Psoas muscle (tissue), 8 donors: ENCODE measurements at places on chromosomes 1 and 21. TPM values are rescaled to one million over a fixed set of nuclear protein-coding genes. Genes with fewer than 3 reads are reported as not detected.
A peak's percentile ranks its signal among the peaks of the same experiment; 100 is the strongest.

- H3K4me3 ChIP-seq, result no peak within 1 kb of the TSS
- DNase-seq, result no peak
- no peak within 1 kb of the TSS for H3K27ac ChIP-seq
- H3K4me1 ChIP-seq, result no peaks in the 10 kb centered on the region
- H3K36me3 ChIP-seq, result no peaks in the 10 kb centered on the region
Measured at GRCh38 chr1:117001254-117001927, at the start of gene CD101. Gene CD101 (plus strand): TSS chr1:117001760. CDS start chr1:117001818, 58 bp downstream.

- no peaks in the 10 kb centered on the region for H3K36me3 ChIP-seq
- H3K4me3 ChIP-seq, result no peak overlapping the region
- H3K27me3 ChIP-seq, result no peaks in the 10 kb centered on the region
- no peak overlapping the region for H3K27ac ChIP-seq
Measured at GRCh38 chr1:27103498-27103897, 51.4 kb downstream of the SLC9A1 start.

DNA sequence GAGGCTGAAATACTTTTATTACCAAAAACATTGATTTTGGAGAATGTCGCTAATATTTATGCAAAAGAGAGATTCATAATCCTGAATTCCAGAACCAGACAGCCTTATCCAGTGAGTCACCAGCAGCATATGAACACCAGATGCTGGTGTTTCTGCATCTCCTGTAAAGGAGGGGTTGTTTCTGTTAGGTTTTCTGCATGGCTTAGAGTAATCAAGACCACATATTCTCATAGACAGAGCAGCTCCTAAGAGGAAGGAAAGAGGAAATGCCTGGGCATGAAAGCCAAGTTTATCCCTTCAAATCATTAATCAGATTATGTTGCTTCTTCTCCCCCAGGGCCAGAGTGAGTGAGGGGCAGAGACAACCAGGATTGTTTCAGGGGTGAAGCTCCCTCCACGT lies 86.2 kb downstream of the NGF start:
- H3K4me3 ChIP-seq, result no peak overlapping the region
- no peaks in the 10 kb centered on the region for H3K4me1 ChIP-seq
- no peak overlapping the region for H3K27ac ChIP-seq
- H3K36me3 ChIP-seq, result no peaks in the 10 kb centered on the region
- no peaks in the 10 kb centered on the region for H3K27me3 ChIP-seq

DNA sequence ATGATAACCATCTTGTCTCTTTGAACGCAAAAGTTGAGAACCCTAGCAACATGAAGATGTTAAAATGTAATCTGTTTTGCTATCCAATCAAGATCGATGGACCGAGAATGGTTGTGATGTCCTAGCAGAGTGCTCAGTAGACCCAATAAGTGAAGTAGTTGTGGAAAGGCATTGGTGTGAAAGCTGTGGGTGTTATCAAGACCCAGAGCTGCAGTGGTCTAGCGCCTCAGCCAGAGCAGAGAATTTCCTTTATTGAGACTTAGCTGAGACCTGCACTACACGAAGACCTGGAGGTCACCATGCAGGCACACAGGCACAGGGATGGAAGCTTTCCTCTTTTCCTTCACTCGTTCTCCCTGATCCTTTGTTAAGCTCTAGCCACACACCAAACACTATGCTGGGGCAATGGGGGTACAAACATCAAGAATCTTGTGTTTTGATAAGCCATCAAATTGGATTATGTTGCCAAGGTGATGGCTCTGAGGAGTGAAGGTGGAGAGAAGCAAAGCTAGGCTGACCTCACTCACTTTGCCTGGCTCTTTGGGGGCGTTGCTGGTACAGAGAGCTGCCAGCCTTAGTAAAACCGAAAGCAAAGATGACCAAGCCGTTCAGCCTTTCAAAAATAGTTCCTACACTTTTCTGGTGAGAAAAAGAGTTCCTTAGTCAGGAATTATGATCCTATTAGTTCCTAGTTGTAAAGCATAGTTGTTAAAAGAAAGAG lies 24.1 kb downstream of the METTL13 start:
- no peak overlapping the region for H3K27ac ChIP-seq
- DNase-seq, result no peak
- H3K4me1 ChIP-seq, result no peaks in the 10 kb centered on the region
- no peaks in the 10 kb centered on the region for H3K36me3 ChIP-seq

- peak overlapping the region; percentile 24 for H3K4me3 ChIP-seq
- peaks cover 95% of the 10 kb centered on the region for H3K4me1 ChIP-seq
- no peak for DNase-seq
- H3K27ac ChIP-seq, result peak overlapping the region; percentile 77
- no peaks in the 10 kb centered on the region for H3K36me3 ChIP-seq
Measured at GRCh38 chr1:19449454-19450228, 35.7 kb downstream of the CAPZB start.

DNA sequence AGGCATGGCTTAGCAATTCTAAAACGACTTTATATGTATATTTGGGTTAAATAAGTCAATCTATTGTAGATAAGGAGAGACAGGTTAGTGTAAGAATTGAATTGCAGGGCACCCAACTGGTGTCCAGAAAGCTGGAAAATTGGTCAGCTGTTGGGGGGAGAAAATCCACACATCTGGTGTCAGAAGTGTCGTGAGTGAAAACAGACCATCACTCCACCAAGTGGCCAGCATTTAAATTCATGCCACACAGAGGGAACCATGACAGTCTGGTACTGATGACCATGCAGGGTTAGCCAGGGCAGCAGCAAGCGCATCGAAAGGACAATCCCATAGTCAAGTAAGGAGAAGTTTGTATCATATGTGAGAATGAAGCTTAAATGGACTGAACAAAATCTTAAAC lies 11.7 kb downstream of the LAX1 start:
- no peak overlapping the region for H3K27ac ChIP-seq
- no peaks in the 10 kb centered on the region for H3K27me3 ChIP-seq
- no peak for DNase-seq
- H3K36me3 ChIP-seq, result no peaks in the 10 kb centered on the region
- H3K4me3 ChIP-seq, result no peak overlapping the region

GRCh38 chr1:18463984-18464664 lies 16.6 kb upstream of the KLHDC7A start:
- H3K4me3 ChIP-seq, result no peak overlapping the region
- peaks cover 29% of the 10 kb centered on the region for H3K27me3 ChIP-seq
- H3K4me1 ChIP-seq, result no peaks in the 10 kb centered on the region
- DNase-seq, result no peak
- no peak overlapping the region for H3K27ac ChIP-seq

GRCh38 chr1:112689842-112690237 lies 15.4 kb downstream of the MOV10 start:
- H3K36me3 ChIP-seq, result peaks cover 46% of the 10 kb centered on the region
- DNase-seq, result no peak
- no peak overlapping the region for H3K27ac ChIP-seq
- no peak overlapping the region for H3K4me3 ChIP-seq
- peaks cover 5% of the 10 kb centered on the region for H3K4me1 ChIP-seq

- peak overlapping the region; percentile 66 for H3K4me3 ChIP-seq
- H3K4me1 ChIP-seq, result peaks cover 70% of the 10 kb centered on the region
- H3K27ac ChIP-seq, result peak overlapping the region; percentile 79
- DNase-seq, result no peak
- no peaks in the 10 kb centered on the region for H3K27me3 ChIP-seq
Measured at GRCh38 chr1:51728611-51729155, 111.8 kb downstream of the OSBPL9 start.

DNA sequence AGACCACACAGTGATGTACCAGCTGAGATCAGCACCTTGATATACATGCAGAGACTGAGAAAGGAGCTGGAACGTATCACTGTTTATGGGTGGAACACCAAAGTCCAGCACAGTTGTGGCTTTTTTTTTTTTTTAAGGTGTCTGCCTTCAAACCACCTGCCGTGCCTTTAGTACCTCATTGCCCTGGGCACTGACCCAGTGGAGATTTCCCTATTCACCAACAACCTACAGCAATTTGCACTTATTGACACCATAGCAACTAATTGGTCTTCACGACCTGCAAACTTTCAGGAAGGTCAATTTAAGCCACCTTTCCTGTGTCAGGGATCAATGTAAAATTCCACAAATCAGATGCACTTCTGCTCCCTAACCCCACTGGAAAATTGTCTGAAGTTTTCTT lies 181.6 kb upstream of the ADGRL2 start:
- H3K27me3 ChIP-seq, result no peaks in the 10 kb centered on the region
- no peak for DNase-seq
- no peak overlapping the region for H3K4me3 ChIP-seq
- no peaks in the 10 kb centered on the region for H3K36me3 ChIP-seq
- no peak overlapping the region for H3K27ac ChIP-seq

DNA sequence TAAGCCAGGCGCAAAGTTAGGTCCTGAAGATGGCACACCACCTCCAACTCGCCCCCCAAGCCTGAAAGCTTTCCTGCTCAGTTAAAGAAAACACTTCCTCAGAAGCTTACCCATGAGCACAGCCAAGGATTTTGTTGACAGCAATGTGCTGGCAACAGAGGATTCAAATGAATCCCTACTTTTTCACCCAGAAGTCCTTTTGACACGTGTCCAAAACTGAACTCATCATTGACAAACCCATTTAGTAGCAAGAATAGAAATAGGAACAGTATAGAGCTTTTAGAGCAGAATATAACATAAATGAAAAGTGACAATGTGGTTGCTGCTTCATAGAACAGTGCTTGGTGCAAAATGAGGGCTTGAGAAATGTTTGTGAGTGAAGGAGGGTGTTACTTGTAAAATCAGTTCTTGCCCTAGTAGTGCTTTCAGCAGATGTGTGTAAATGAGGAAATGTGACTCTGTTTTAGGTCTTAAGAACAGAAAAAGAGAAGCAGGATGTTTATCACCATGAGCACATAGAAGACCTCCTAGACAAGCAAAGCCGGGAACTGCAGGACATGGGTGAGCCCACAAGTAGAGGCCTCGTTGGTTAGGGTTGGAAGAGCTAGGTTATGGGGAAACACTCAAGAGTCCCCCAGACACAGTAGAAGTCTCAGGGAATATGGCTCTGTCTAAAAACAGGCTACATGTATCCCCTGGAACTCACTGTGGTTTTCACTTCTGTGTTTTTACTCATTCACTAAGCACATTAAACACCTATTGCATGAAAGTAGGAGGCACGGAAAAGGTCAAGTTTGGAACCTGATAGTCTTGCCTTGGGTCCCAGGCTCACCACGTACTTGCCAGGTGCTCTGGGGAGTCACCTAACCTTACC lies 48.6 kb upstream of the TMEM125 start:
- no peaks in the 10 kb centered on the region for H3K27me3 ChIP-seq
- DNase-seq, result no peak
- H3K27ac ChIP-seq, result no peak overlapping the region
- H3K4me1 ChIP-seq, result no peaks in the 10 kb centered on the region

DNA sequence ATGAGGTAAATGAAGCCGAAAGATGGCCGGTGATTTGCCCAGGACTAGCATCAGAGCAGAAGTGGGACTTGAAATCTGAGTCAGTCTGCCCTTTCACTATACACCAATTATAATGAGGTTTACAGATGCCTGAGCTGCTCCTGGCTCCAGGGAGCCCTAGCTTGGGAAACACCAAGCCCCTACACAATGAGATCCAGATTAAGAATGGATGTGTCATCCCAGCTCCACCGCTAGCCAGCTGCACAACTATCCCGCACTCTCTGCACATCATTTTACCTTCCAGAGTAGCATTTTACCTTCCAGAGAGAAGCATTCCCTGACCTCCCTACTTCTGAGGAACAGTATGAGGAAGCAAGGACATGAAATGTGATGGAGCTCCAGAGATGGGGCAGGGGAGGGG lies 27.0 kb downstream of the SERTAD4 start:
- H3K4me1 ChIP-seq, result no peaks in the 10 kb centered on the region
- DNase-seq, result no peak
- no peaks in the 10 kb centered on the region for H3K27me3 ChIP-seq
- no peaks in the 10 kb centered on the region for H3K36me3 ChIP-seq
- H3K27ac ChIP-seq, result no peak overlapping the region
- no peak overlapping the region for H3K4me3 ChIP-seq

DNA sequence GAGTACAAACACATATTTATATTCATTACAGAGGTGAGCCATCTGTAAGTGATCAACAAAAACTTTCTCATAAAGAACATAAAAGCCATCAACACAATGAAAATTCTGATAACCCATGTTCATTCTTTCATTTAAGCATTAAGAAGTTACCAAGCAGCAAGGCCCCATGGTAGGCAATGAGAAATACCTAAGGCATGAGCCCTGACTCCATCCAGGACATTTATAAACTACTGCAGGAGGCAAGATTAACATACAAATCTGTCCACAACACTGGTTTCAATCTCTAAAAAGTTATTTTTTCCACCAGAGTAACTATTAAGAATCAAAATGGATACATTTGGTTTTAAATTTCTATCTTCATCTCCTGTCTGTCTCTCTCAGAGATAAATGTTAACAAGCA lies 76.1 kb downstream of the SIPA1L2 start:
- H3K36me3 ChIP-seq, result no peaks in the 10 kb centered on the region
- H3K27ac ChIP-seq, result peak overlapping the region; percentile 67
- peak overlapping the region; percentile 24 for H3K4me3 ChIP-seq
- no peaks in the 10 kb centered on the region for H3K27me3 ChIP-seq

GRCh38 chr1:17277511-17278159 lies 28.7 kb downstream of the PADI3 start:
- no peaks in the 10 kb centered on the region for H3K4me1 ChIP-seq
- no peaks in the 10 kb centered on the region for H3K36me3 ChIP-seq
- H3K27ac ChIP-seq, result no peak overlapping the region
- H3K27me3 ChIP-seq, result peaks cover 7% of the 10 kb centered on the region

GRCh38 chr1:202843081-202843480 lies 32.3 kb downstream of the PCAT6 start:
- H3K4me1 ChIP-seq, result no peaks in the 10 kb centered on the region
- no peaks in the 10 kb centered on the region for H3K36me3 ChIP-seq
- H3K27ac ChIP-seq, result no peak overlapping the region
- H3K27me3 ChIP-seq, result no peaks in the 10 kb centered on the region

DNA sequence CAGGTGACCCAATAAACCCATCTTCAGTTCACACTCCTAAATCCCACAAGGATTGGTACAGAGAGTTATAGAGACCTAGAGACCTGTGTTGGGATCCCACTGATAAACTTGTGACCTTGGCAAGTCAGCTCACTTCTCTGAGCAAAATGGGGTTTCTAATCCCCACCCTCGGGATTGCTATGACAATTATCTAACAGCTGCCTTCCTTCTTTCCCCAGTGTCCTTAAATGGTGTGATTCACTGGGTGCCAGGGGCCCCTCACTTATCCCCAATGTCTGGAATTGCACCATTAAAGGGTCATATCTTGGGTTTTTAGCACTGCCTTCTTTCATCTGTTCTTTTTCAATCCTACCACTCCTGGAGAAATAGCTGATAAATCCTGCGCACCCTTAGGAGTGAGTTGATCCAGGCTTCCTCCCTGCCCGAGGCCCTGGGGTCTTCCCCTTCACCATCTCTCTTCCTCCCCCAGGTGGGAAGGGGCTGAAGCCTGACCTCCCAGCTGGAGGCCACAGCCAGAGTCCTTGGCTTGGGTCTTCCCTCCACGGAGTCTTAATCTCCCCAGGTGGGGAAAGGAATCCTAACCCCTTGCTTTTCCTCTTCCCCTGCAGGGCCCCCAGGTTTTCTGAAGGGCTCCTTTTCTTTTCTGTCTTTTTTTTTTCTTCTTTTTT lies 39.7 kb downstream of the LACTBL1 start:
- DNase-seq, result no peak
- no peak overlapping the region for H3K27ac ChIP-seq
- H3K27me3 ChIP-seq, result no peaks in the 10 kb centered on the region
- H3K4me3 ChIP-seq, result no peak overlapping the region
- no peaks in the 10 kb centered on the region for H3K4me1 ChIP-seq

The CD48 gene
- 1.7 TPM for total RNA-seq

The RGSL1 gene
- not detected for total RNA-seq

The MTOR gene
- 44.5 TPM for total RNA-seq

The BMP8A gene
- not detected for total RNA-seq

The ST3GAL3 gene
- total RNA-seq, result 53.2 TPM

The NCAM2 gene
- 0.62 TPM for total RNA-seq

The S100B gene
- total RNA-seq, result 0.99 TPM

The ADORA3 gene
- total RNA-seq, result 0.71 TPM

The PIK3CD gene
- total RNA-seq, result 1.7 TPM

The TPTE gene
- total RNA-seq, result not detected
